ENCODE measurements at places on chromosomes 4 and X.

DNA sequence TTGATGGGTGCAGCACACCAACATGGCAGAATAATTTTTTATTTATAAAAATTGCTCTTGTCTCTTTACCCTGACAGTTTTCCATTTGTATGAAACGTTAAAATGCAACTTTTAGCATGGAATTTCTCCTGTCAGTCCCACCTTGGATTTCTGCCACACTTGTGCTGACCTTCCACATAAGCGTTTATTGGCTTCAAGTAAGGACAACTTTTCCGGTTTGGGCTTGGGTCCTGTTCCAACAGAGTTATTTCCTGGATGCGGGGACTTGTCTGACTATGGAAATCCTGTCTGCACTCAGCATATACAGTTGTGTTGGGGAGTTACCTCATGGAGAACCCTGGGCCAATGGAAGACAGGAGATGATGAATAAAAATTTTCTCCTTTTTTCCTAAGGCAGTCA, 294.7 kb downstream of the NAF1 start:
- no peak for DNase-seq

DNA sequence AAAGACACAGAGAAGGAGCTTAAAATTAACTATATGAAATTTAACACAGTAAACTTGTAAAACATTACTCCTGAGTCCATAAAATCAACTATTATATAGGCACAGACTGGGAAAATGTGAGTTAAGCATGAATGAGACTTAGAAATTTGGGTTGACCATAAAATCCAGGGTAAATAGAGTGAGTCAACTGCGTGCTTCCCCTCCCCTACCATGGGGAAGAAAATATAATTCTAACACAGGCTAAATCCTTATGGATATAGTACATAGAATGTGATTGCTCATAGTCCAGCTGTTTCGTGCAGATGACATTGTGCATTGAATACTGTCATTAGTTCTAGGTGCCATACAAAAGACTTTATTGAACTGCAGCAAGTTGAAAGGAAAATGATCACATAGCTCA, 42.2 kb downstream of the KLHL5 start:
- no peak for DNase-seq

DNA sequence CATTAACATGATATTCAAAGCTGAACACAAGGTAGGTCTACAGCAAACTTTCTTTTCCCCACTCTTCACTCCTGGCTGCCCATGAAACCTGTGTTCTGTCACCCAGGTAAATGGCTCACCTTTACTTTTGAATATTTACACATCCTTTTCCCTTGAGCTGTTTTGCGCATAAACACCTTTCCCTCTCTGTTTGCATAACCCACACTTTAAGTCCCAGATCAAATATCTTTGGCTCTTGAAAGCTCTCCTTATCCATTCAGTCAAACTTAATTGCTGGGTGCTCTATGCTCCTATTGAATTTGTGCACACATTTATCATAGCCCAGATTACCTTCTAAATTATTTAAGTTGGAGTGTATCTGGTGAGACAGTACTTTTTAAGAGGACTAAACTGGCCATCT, 51.7 kb upstream of the ATP8A1 start:
- no peak for DNase-seq

DNA sequence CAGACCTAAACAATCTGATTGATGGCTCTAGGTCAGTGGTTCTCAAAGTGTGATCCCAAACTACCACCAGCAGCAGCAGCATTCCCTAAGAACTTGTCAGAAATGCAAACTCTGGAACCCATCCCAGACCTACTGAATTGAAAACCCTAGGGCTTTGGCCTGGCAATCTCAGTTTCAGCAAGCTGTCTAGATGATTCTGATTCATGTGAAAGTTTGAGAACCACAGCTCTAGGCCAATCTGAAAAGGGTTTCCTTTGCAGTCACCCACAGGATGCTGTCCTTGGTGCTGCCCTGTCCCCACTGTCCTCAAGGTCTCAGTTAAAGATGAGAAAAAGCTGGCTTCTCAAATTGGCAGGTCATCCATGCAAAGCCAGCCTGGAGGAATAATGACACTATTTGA, 34.8 kb downstream of the SMPX start:
- DNase-seq: no peak

GRCh38 chrX:105765691-105766090, 56.6 kb upstream of the NRK start:
- no peak for DNase-seq

DNA sequence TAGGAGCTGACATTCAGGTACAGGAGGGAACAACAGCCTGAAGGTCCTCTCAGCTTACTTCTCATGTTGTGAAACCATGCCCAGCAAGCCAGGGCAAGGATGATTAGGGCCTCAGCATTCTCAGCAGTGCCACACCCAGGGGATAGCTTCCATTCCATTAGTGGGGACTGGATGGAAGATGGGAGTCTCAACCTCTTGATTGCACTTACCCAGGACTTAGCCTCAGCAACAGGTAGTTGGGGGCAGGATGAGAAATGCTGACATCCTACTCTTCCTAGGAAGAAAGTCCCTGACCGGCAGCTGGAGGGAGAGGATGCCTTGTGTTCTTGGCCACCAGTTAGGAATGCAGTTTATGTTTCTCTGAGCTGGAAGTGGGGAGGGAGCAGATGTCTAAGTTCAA, 8.8 kb upstream of the BEX3 start:
- DNase-seq: no peak

DNA sequence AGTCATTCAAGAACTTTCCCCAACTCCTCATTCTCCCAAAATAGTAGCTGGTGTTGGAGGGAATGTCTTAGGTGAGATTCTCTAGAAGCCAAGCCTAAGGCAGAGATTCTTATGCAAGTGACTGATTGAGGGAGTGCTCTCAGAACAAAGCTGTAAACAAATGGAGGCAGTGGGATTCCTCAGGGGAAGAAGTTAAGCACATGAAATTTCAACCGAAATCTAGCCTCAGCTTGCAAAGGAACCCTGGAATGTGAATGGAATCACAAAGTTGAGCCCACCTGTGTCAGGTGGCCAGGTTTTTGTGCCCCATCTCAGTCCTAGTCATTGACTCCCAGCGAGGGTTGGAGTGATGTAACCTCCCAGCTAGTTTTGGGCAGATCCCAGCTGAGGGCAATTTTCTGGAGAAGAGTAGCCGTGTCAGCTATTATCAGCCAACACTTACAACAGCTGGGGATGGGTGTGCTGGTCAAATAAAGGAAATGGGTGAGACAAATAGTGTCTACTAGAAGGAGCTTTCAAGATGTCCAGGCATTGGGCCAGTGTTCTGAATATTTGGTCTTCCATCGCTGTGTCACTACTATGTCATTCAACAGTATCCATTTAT, 29.7 kb upstream of the FGF2 start:
- no peak for DNase-seq

DNA sequence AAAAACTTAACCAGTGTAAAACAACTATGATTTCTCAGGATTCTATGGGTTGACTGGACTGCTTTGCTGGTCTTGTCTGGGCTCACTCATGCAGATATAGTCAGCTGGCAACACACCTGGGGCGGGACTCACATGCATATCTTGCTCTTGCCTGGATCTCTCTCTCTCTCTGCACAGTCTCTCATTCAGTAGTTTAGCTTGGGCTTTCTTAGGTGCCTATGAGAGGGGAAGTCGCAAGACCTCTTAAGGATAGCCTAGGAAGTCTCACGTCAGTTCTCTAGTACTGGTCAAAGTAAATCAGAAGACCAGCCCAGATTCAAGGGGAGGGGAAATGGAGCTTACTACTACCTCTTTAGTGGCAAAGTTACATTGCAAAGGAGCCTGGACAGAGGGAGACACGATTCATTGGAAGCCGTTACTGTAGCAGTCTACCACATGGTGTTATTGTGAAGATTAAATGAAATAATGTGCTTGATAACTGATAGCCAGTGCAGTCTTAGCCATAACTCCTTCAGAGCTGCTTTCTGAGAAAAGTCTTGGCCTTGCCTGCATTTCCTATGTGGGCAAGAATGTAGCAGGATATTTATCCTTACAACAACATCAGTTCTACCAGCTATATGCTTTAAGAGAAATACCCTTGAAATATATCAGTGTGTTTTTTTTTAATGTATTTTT, 2.1 kb downstream of the COPS4 start:
- no peak for DNase-seq

DNA sequence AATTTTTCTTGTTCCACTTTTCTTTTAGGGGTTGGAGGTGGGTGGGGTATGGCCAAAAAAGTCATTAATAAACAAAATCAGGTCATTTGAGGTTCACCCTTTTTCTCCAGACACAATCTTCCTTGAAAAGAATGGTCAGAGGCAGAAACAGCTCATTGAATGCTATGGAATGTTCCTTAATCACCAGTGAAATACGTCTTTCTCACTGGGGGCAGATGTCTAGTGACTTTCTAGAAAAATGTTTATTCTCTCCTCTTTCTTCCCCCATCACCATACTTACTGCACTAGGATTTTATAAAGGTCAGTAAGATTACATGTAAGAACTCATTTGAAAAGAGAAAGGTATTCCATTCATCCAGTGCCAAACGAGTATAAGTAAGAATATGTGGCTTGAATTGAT, 44.5 kb downstream of the MGST2 start:
- DNase-seq: no peak

GRCh38 chr4:175891231-175891630, 79.2 kb upstream of the GPM6A start:
- no peak for DNase-seq

DNA sequence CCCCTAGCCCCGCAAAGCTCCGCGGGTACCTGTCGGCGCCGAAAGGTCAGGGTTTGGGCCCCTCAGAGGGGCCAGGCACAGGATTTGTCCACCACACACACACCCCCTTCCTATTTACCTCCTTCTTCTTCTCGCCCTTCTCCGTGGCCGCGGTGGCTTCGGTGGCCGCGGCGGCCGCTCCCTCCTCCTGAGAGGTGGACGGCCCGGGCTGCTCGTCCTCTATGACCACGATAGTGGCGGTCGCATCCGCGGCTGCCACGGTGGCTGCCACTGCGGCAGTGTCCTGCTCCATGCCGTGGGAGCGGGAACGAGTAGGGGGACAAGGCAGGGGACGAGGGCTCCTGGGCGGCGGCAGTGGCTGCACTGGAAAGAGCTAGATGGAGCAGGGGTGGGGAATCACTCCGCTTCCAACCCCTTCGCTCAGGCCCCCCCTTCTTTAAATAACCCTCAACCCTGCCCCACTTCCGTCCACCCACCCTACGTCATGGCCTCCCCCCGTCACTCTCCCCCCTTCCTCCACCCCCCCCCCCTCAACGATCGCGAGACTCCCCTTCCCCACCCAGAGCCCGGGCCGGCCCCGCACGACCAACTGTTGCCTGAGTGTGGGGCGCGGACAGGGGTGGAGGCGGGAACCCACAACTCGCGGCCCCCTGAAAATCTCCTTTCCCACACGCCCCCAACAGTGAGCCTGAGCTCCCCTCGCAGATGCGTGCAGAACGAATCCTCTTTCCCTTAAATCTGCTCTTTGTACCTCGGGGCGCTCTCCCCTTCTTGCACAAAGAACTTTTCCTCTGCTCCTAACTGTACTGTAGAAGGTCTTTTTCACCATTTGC, at the start of gene SMARCA1:
Gene SMARCA1, minus strand, starts transcription at position 412 of the 833 bp plus-strand sequence. Its CDS starts 120 bp downstream, at position 292.
- DNase-seq: peak; percentile 3

- no peak for DNase-seq
These were observed 117.2 kb downstream of the TEX13C start for GRCh38 chrX:125436855-125437254.

GRCh38 chrX:65926095-65927019, 113.5 kb downstream of the VSIG4 start:
- peak; percentile 36 for DNase-seq
